ENCODE measurements at places on chromosomes 16 and 17.

DNA sequence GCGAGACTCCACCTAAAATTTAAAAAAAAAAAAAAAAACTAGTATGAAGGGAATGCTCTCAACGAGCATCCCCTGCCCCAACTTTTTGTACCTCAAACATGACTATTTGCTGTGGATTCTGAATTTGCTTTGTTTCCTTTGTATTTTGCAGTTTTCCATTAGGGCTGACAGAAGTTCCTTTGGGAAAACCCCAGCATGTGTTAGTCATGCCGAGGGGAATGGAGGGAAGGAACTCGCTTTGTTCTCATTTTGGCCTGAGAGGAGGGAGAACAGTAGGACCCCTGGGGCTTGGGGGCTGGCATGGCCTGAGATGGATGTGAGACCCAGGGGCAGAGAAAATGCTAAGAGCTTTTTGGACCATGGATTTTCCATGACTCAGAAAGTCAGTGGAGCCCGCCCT is 20.5 kb downstream of the KRT9 start:
- DNase-seq = no peak

DNA sequence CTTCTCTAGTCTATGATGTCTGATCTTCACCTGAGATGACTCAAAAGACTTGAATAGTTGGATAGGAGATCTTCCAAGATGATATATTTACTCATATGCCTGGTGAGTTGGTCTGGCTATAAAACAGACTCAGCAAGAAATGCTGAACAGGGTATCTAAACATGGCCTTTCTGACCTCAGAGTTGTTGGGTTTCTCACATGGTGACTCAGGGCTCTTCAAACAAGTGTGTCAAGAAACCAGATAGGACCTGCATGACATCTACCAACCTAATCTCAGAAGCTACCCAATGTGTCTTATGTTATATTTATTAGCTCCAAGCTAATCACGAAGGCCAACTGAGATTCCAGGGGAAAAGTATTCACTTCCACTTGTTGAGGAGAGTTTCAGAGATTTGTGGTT is 1477.3 kb downstream of the CDH8 start:
- no peak for DNase-seq

DNA sequence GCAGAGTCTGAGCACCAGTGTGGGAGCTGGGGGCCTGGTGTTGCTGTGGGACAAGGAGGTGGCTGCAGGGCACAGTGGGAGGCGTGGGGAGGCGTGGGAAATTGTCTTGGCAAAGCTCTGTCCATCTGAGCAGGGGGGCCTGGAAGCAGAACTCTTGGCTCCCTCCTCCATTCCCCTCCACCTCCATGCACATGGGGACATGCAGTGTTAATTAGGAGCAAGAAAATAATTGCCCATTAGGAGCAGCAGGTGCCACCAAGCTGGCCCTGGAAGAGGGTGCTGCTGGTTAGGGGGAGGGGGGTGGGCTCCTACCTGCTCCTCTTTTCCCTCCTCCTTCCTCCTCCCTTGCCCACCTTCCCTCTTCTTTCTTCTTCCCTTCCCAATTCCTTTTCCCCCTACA is 4.5 kb downstream of the TTYH2 start:
- DNase-seq = no peak

DNA sequence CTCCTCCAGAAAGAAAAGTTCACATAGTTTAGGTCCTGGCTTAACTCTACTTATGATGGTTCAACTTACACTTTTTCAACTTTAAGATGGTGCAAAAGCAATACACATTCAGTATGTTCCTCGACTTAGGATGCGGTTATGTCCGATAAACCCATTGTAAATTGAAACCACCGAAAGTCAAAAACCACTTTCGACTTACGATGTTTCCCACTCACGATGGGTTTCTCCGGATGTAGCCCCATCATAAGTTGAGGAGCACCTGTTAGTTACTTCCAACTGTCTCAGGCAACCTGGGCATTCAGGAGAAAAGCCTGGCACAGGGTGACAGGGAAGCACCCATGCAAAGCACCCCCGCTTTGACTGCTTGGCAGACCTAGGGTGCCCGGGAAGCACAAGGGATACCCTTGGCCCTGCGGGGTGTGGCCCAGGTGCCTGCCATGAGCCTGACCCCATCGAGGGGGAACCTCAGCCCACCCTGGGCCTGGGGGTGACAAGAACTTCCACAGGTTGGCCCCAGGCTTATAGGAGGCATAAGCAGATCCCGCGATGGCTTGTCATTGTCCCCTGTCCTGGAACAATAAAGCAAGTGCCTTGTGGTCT is 14.0 kb downstream of the UNC119 start:
- DNase-seq = no peak

GRCh38 chr17:74779948-74780400 is 3.8 kb upstream of the NAT9 start:
- DNase-seq = no peak

GRCh38 chr17:42849451-42850181 is 1.4 kb upstream of the AOC3 start:
- DNase-seq = no peak

DNA sequence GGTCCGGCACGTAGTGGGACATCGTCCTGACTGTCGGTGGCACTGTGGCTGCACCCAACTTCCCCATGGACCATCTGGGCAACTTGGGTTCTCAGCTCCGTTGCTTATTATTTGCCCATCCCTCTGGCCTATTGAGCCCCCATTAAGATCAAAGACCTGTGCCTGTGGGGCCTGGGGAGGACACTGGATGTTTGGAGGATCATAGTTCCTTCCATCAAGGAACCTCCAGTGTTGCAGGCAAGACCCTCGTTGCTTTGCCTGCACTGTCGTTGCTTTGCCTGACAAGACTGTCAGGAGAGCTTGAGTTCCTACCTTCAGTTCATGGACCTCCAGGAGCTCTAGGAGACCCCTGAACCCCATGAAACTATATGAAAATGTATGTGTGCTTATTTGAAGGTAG is 127.2 kb downstream of the CCDC144A start:
- no peak for DNase-seq

DNA sequence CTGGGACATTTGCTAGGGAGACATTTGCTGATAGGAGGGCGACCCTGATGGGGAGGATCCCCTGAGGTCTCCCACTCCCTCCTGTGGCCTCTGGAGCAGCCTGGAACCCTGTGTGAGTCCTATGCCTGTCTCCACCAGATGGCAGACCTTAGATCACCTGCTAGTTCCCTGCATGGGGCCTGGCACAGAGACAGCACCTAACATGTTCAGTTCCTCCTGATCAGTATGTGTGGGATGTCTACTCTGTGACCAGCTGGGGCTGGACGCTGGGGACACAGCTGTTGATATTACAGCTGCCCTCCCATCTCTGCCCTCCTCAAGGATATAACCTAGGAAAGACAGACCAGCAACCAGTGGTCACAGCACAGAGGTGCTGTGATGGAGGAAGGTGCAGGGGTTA is 1.1 kb upstream of the ADCY7 start:
- no peak for DNase-seq

GRCh38 chr16:30535777-30536190 is 1.1 kb upstream of the ZNF747 start:
- no peak for DNase-seq

DNA sequence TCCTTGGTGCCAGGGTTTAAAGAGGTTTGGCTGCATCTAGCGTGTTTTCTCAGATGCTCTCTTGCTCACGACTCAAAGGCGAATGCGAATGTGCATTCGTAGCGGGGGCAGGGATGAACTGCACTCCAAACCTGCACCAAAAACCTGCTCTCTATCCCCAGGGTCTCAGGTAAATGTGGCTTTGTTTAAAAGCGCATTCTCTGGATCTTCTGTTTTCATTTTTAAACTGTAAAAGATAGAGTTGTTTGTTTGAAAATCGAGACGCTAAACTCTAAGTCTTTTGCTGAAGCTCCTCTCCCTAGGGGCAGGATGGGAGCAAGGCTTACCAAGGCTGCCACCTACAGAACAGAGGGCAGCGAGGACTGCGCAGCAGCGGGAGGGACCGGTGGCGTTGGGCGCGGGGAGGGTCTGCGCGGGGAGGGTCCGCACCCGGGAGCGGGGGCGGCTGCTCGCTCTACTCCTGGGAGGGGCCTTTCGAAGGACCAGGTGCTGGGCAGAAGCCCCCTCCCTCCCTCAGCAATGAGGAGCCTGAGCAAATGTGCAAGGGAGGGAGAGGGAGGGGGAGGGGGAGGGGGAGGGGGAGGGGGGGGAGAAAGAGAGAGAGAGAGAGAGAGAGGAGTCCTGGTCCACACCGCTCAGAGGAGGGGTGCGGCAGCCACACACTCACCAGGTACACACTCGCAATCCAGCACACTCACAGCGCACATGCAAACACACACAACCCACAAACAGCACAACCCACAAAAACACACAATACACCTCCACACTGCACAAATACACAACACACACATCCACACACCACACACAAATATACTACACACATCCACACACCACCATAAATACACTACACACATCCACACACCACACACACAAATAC is 142.8 kb downstream of the GRIN2A start:
- DNase-seq = no peak

DNA sequence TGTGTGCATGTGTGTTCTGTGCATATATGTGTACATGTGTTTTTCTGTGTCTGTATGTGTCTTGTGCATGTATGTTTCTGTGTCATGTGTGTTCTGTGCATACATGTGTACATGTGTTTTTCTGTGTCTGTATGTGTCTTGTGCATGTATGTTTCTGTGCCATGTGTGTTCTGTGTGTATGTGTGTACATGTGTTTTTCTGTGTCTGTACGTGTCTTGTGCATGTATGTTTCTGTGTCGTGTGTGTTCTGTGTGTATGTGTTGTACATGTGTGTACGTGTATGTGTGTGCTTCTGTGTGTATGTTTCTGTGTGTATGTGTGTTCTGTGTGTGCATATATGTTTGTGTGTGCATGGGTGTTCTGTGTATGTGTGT is 8.4 kb upstream of the RAB37 start:
- no peak for DNase-seq

GRCh38 chr17:40134184-40134583 is 6.2 kb upstream of the CASC3 start:
- DNase-seq = no peak

DNA sequence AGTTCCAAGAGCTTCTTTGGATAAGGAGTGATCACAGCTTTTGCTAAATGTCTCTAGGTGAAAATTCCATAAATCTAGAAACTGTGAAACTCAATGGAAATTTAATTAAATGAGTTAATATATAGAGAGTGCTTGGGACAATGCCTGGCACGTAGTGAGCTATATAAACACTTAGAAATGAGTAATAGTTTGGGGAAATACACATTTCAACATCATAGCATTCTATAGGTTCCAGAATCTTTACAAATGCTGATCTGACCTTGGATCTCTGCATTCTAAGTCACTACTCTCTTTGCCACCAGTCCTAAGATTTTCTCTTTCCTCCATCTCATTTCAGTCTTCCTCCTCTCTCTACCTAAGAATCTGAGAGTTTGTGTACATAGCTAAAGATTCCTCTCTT is 175.6 kb downstream of the SOX9 start:
- no peak for DNase-seq

DNA sequence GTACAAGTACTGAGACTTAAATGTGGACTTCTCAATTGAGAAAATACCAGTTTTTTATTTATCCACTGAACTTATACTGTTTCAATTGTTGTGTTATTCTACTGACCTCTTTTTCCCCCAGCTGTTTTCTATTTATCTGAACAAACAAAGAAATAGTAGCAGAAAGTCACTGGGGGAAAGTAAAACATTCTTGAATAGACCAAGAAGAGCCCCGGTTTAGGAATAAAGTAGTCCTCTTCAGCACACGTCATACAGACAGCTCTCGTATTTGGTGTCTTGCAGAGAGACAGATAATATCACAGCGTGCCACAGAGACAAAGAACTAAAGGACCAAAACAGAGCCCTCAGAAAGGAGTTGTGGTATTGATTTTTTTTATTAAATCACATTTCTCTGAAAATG is 1159.1 kb upstream of the CDH8 start:
- DNase-seq = no peak

DNA sequence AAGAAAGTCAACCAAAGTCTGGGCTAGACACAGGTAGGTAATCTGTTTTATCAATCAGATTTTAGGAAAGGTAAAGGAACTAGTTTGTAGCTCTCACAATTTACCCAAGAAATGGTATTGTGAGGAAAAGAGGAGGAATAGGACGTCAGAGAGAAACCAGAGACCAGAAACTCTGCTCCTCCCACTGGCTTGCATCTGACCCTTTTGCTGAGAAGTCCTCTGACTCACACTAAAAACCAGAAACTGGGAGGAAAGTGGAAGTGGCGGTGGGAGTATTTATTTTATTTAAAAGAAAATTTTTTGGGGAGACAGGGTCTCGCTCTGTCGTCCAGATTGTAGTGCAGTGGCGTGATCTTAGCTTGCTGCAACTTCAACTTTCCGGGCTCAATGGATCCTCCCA is 38.0 kb upstream of the MNT start:
- no peak for DNase-seq

DNA sequence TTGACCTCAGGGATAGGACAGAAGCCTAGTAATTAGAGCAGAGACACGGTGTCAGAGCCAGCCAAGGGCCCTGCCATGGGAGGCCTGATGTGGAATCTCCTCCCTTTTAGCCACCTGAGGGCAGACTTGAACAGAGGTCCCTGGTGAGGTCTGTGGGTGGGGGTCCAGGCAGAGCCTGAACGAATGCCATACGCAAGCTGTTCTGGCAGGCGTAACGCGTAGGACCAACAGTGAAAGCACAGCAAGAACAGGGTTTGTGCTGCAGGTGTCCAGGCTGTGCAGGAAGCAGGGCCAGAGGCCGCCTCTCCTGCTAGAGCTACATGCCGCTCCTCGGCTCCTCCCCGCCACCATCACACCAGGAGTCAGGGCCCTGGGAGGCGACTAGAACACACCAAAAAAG is 81.9 kb upstream of the TBX2 start:
- no peak for DNase-seq

DNA sequence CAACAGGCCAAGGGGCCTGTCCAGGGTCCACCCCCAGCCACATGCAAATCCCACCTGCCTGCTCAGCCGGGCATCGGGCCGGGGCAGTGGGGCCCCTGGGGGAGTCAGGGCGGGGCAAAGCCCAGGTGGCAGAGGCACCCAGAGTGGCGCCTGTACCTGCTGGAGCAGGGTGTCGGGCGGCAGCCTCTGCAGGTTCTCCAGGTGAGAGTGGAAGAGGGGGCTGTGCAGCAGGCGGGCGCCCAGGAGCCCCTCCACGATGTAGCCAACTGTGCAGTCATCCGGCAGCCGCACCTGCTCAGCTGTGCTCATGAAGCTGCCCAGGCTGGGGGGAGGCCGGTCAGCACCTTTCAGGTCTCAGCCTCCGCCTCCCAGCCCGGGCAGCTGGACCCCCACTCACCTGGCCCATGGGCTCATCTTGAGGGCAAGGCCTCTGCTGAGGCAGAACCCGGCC is 2.1 kb downstream of the RFNG start:
- no peak for DNase-seq

All from COLO829 (cell line).